ENCODE measurements at places on chromosomes 5 and 9.

GRCh38 chr5:91443023-91443422, 59.9 kb upstream of the ARRDC3 start:
- DNase-seq = peak; percentile 63

DNA sequence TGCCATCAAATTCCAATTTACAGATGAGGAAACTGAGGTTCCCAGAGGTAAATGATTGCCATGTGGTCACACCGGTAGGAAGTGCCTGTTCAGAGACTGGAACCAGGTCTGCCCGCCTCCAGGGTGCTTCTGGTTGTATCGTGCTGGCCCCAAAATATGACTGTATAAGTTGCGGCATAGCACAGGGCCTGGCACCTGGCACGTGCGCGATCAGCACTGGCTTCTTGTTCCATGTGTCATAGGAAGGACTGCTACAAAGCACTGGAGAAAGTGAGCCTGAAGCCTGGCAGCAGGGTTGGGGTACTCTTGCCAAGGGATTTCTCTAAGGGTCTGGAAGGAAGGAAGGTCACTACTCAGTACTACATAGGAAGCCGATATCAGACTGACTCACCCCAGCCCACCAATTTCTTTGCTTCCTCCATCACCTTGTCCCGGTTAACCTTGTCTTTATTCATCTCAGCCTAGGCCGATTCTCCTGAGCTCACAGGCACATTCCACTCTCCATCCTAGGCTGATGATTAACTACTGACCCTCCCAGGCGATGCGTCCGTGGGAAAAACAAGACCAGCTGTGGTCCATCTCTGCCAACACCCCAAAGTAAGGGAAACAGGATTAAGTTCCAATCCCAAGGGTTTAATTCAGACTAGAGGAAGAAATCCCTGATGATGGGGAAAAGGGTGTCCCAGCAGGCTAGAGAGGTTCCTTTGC, 1.8 kb downstream of the HRH2 start:
- no peak for DNase-seq

GRCh38 chr5:128597156-128597555, 59.1 kb upstream of the FBN2 start:
- DNase-seq = no peak

- no peak for DNase-seq
These were observed 512.9 kb upstream of the KLF4 start for GRCh38 chr9:108002371-108002956.

GRCh38 chr9:127723444-127723843, 7.6 kb downstream of the TTC16 start:
- peak; percentile 11 for DNase-seq

DNA sequence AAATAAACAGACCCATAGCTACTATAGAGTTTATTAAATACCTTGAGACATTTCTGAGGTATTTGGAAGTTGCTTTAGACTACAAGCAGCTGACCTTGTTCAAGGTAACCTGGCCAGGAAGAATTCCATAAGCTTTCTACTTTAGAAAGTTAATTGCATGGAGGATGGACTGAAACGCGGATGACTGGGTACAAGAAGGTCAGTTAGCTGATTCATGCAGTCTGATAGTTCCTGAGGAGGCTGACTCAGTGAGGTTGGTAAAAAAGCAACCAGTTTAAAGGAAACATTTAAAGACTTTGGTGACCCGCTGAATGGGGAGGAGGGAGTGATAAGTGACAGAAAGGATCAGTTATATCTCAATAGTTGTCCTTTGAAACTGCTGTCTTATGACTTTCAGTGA, 670.1 kb upstream of the CDH9 start:
- peak; percentile 69 for DNase-seq

- no peak for DNase-seq
These were observed 4.2 kb downstream of the ASS1 start for GRCh38 chr9:130448771-130449603.

- no peak for DNase-seq
These were observed 199.9 kb upstream of the GLRA1 start for GRCh38 chr5:152124409-152125041.

GRCh38 chr5:20353499-20353898, 365.5 kb upstream of the CDH18 start:
- DNase-seq = no peak

- DNase-seq = peak; percentile 39
These were observed 338.2 kb downstream of the NPR3 start for GRCh38 chr5:33049298-33049697.

DNA sequence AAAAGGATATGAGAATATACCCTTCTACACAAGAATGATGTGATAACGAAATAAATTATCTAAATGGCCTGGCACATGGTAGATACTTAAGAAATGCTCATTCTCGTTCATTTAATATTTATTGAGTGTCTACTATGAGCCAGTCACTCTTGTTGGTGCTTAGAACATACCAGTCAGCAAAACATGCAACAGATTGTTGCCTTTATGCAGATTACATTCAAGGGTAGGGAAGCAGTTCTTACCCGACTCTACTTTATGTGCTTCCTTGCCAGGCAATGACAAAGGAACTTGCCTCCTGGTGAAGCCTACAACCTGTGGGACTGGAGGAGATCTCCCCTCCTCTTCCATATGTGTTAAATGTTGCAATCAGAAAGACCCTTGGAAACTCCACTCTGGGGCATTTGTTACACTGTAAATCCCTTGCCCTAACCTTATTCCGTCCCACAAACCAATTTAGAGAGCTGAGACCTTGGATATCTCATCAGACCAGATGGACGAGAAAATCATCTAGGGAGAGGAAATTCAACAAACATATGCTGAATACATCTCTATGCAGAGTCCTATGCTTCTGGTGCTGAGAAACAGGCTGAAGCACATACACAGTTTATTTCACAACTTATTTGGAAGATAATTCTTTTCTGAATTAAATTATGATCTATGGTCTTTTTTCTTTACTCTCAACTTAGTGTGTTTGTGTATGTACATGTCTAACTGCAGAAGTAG, 128.1 kb upstream of the TRIM32 start:
- DNase-seq = no peak

DNA sequence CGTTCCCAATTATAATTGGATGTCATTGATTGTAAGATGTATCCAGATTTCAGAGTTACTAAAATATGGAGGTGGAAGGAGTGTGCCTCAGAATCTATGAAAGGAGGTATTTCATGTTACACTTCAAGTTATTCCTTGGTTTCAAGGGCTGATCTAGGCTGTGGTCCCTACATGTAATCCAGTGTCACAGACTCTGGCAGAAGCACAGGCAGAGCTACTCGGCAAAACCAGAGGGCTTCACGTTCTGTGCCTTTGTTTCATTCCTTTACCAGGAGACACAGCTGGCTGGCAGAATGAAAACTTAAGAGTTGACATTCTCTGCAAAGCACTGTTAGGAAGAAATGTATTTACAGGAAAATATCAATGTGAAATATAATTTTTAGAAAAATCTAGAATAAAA, 99.6 kb downstream of the ANKH start:
- DNase-seq = no peak
